ENCODE measurements at places on chromosomes 13 and 19.

DNA sequence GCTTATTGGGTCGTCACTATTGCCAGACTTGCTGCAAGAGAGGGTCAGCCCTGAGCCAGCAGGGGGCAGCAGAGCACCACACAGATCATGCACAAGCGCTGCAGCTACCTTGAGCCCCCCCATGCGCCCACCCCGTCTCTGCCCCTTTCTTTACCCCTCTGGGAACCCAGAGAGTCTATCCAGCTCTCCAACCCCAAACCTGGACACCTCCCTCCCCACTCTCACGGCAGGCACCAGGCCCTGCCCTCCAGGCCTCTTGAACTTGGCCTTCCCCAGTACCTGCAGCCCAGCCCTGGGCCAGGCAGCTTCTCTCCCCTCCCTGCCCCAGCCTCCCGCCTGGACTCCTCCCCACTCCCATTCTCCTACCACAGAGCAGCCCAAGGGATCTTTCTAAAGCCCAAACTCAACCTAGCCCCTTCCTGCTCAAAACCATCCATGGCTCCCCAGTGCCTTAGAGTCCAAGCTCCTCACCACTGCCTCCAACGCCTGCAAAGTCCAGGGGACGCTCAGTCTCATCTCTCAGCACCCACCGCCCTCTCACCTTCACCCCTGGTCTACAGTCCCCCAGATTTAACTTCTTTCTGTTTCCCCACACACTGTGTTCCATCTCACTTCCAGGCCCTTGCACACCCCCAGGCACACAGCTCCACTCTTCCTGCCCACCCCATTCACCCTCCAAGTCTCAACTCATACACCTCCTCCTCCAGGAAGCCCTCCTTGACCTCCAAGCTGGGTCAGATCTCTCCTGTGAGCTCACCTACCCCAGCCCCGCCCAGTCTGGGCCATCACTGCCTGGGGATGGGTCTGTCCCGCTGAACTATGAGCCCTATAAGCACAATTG lies 9.4 kb upstream of the CEACAM16 start:
- DNase-seq: peak; percentile 84

GRCh38 chr13:75494491-75494890 lies 12.5 kb upstream of the TBC1D4 start:
- DNase-seq: no peak

- no peak for DNase-seq
Observed at GRCh38 chr19:47695533-47696262, 17.5 kb upstream of the EHD2 start.

- DNase-seq: peak; percentile 84
Observed at GRCh38 chr19:6021878-6022569, 44.1 kb upstream of the RANBP3 start.

DNA sequence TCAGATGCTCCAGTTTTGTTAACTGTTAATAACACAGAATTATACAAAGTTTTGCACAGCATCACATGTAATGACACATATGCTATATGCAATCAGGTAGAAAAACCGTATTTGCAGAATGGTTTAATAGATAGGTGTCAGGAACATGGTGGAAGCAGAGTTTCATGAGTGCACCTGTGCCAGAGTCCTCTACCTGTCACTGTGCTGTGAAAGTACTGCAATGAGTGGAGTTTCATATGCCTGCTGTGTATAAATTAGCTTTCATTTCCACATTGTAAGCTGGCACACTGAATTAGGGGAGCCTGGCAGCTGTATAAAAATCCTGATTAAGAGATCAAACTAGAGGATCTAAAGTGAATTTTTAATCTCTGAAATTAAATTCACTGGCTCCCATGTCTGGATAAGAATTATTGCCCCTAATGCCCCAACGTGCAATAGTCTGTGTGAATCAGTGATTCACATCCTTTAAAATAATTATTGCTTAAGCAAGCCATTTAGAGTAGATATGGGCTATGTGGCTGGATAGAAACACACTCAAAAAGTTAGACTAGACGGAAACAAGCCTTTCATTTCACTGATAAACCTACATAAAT lies 8.5 kb upstream of the EEF1AKMT1 start:
- no peak for DNase-seq

DNA sequence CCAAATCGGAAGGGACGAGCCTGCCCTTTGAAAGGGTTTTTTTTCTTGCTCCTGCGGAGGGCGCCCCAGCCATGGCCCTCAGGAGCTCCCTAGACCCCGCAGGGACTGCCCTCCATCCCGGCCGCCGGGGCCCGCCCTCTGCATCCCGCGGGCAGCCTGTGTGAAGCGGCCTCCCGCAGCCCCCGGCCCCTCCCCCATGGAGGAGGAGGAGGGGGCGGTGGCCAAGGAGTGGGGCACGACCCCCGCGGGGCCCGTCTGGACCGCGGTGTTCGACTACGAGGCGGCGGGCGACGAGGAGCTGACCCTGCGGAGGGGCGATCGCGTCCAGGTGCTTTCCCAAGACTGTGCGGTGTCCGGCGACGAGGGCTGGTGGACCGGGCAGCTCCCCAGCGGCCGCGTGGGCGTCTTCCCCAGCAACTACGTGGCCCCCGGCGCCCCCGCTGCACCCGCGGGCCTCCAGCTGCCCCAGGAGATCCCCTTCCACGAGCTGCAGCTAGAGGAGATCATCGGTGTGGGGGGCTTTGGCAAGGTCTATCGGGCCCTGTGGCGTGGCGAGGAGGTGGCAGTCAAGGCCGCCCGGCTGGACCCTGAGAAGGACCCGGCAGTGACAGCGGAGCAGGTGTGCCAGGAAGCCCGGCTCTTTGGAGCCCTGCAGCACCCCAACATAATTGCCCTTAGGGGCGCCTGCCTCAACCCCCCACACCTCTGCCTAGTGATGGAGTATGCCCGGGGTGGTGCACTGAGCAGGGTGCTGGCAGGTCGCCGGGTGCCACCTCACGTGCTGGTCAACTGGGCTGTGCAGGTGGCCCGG lies 815 bp downstream of the MAP3K10 start:
- peak; percentile 59 for DNase-seq

- DNase-seq: no peak
Observed at GRCh38 chr13:51134763-51135365, 23.8 kb upstream of the C13orf42 start.

DNA sequence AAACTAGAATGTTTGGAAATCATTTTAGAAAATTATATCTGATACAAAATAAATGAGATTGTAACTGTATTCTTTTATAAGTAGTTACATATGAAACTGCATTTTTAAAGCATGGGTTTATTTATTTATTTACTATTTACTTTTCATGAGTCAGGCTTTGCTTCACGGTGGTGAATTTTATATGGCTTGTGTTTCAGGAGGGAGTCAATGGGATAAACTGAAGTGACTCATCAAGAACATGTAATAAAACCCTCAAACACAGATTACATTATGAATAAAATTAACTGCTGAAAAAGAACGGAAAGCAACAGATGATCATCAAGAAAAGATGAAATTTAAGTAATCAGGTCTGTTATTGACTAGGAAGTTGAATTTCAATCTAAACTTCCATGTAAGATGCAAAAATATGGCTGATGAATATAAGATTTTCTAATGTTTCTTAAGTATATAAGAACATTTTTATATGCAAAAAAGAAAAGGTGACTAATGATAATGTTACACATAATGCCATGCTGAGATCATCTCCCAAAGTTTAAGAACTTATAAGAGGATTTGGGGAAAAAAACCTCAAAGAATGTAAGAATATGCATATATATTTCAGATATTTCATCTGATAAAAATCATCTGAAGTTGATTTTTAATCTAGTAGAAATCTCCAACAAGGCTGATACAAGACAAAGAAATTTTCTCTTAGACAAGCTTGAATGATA lies 383.6 kb downstream of the SLITRK1 start:
- DNase-seq: no peak

DNA sequence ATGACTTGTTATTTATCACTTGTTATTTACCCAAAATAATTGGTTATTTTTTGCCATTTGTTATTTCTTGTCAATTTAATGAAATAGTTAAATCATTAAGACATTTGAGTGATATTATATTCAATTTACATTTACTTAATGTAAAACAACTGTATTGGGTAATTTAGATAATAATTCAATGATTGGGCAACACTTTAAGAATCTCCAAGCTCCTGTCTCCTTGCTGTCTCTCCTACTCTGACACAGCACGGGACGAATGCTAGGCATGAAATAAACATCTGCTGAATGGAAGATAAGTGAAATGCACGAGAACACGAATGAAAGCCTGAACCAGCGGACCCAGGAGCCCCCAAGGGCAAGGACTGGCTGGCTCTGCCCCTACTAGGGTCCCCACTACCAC lies 5.7 kb upstream of the PPP6R1 start:
- DNase-seq: no peak

- no peak for DNase-seq
Observed at GRCh38 chr19:41929536-41930071, 1.4 kb upstream of the ERFL start.

- no peak for DNase-seq
Observed at GRCh38 chr13:38421590-38422560, 72.2 kb downstream of the UFM1 start.

GRCh38 chr19:1471515-1472160 lies 7.4 kb downstream of the C19orf25 start:
- no peak for DNase-seq
